ENCODE measurements at places on chromosomes 13 and 19. TPM values are rescaled to one million over a fixed set of nuclear protein-coding genes. Genes with fewer than 3 reads are reported as not detected.

DNA sequence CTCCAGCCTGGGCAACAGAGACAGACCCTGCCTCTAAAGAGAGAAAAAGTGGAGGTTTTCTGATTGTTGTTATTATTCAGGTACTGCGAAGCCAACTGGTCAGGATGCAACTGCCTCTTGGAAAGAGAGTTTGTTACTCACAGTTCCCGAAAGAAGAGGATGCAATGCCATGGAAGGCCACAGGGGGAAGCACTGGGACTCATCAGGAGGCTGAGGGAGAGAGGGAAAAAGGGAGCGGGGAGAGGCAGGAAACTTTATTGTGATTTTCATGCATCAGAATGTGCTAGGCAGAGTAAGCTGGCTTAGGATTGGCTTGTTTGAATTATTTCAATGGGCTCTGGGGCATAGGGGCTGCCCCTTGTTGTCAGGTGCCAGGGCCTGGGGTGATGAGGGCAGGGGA is 27.6 kb downstream of the MYO9B start:
- H3K36me3 ChIP-seq = peaks cover 5% of the 10 kb centered on the region
- no peak overlapping the region for H3K27ac ChIP-seq
- no peak for DNase-seq
- H3K27me3 ChIP-seq = no peaks in the 10 kb centered on the region
- no peaks in the 10 kb centered on the region for H3K4me1 ChIP-seq

Gene TNNI3
- total RNA-seq = 0.41 TPM

- H3K4me1 ChIP-seq = no peaks in the 10 kb centered on the region
- no peaks in the 10 kb centered on the region for H3K36me3 ChIP-seq
- H3K27ac ChIP-seq = no peak overlapping the region
- no peaks in the 10 kb centered on the region for H3K27me3 ChIP-seq
- H3K4me3 ChIP-seq = no peak overlapping the region
Measured at GRCh38 chr19:608155-609003, 18.7 kb downstream of the HCN2 start.

- no peaks in the 10 kb centered on the region for H3K4me1 ChIP-seq
- no peaks in the 10 kb centered on the region for H3K27me3 ChIP-seq
- peaks cover 2% of the 10 kb centered on the region for H3K36me3 ChIP-seq
Measured at GRCh38 chr13:110455941-110456340, 105.6 kb downstream of the RAB20 start.

DNA sequence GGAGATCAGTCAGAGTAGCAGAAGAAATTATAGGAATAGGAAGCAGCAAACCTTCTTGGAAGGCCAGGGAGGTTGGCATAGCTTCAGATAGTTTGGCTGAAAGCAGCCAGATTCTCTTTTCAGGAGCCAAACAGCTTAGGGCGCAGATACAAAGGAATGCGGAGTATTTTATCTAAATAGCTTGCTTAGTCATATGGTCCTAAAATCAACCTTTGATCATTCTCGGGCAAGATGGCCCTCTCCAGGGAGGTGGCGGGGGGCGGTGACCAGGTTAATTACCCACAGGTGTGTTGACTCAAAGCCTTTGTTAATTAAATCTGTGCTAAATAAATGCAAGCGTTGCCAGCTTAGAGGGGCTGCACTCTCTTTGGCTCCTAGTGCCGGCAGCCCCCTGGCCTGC is 12.5 kb upstream of the NCR1 start:
- H3K27ac ChIP-seq = no peak overlapping the region
- no peak overlapping the region for H3K4me3 ChIP-seq
- DNase-seq = no peak
- no peaks in the 10 kb centered on the region for H3K27me3 ChIP-seq
- H3K4me1 ChIP-seq = no peaks in the 10 kb centered on the region

DNA sequence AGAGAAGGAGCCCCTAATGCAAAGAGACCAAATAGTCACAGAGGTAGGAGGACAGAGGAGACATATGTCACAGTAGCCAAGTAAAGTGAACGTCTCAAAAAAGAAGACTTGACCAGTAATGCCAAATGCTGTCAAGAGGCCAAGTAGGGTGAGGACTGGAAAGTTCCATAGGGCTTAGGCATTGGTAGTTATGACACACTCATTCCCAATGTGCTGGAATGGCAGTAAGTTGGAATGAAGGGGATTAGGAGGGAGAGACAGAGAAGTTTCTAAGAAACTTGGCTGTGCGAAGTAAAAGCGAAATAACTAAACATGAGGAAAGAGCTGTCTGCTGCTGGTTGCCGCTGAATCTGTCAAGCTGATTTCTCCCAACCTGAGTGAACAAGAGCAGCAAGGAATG is 14.9 kb upstream of the FRY start:
- no peak overlapping the region for H3K27ac ChIP-seq
- no peak overlapping the region for H3K4me3 ChIP-seq
- H3K4me1 ChIP-seq = no peaks in the 10 kb centered on the region
- no peaks in the 10 kb centered on the region for H3K36me3 ChIP-seq

DNA sequence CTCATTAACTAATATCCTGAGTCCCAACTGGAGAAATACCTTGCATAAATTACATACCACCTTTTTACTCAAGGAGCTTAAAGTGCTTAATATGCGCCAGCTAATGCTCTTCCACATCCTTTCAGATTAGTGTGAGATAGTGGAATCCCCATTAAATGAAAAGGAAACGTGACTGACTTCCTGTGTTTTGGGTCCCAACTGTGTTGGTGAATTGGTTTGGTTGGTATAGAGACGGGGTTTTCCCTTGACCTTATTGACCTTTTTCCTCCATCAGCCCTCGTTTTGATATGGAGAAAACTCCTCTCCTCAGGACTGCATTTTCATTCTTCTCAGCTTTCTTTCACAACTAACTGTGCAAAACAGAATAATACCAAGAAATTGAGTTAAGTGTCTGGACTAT is 163.5 kb downstream of the PAN3 start:
- no peaks in the 10 kb centered on the region for H3K4me1 ChIP-seq
- H3K36me3 ChIP-seq = no peaks in the 10 kb centered on the region
- no peak overlapping the region for H3K4me3 ChIP-seq
- DNase-seq = no peak
- H3K27ac ChIP-seq = no peak overlapping the region

- no peak overlapping the region for H3K4me3 ChIP-seq
- no peaks in the 10 kb centered on the region for H3K4me1 ChIP-seq
- DNase-seq = no peak
- no peaks in the 10 kb centered on the region for H3K36me3 ChIP-seq
- no peak overlapping the region for H3K27ac ChIP-seq
Measured at GRCh38 chr13:59766236-59766635, 397.5 kb downstream of the DIAPH3 start.

Gene CFAP97D2
- total RNA-seq = not detected

Gene KXD1
- 69.9 TPM for total RNA-seq

DNA sequence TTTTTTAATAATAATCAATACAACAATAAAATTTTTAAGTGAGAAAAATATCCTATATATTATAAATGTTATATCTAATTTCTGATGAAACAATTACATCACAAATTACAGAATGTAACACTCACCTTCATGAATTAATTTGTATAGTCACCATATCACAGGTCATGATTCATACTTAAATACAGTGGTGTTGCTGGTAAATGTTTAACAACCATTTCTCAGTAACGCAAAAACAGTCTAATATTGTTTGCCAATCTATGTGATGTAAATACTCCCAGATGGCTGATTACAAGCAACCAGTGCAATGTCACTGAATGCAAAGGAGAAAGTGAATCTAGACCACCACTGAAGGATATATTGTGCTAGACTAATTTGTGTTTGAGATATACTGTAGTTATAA is 97.5 kb downstream of the DIAPH3 start:
- H3K4me1 ChIP-seq = no peaks in the 10 kb centered on the region
- H3K4me3 ChIP-seq = no peak overlapping the region
- DNase-seq = no peak
- H3K27me3 ChIP-seq = no peaks in the 10 kb centered on the region
- H3K36me3 ChIP-seq = no peaks in the 10 kb centered on the region

GRCh38 chr13:46478651-46479050 is 74.3 kb upstream of the LRCH1 start:
- H3K4me1 ChIP-seq = no peaks in the 10 kb centered on the region
- H3K4me3 ChIP-seq = no peak overlapping the region
- H3K36me3 ChIP-seq = no peaks in the 10 kb centered on the region
- no peak for DNase-seq
- no peak overlapping the region for H3K27ac ChIP-seq
- no peaks in the 10 kb centered on the region for H3K27me3 ChIP-seq

DNA sequence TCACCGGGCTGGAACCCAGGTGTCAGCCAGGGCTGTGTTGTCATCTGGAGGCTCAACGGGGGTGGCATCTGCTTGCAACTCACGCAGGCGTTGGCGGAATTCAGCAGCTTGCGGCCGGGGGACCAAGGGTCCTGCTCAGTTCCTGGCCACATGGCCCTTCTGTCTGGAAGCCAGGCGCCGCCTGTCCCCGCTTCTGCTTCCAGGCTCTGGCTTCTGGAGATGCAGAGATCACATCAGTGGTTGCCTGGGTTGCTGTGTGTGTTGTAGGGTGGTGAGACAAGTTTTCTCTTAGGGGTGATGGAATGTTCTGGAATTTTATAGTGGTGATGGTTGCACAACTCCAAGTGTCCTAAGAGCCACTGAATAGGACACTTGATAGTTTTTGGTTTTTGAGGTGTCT is 5.0 kb downstream of the ADAT3 start:
- H3K4me3 ChIP-seq = no peak overlapping the region
- H3K27ac ChIP-seq = no peak overlapping the region
- H3K27me3 ChIP-seq = no peaks in the 10 kb centered on the region
- no peak for DNase-seq

- no peaks in the 10 kb centered on the region for H3K4me1 ChIP-seq
- no peaks in the 10 kb centered on the region for H3K27me3 ChIP-seq
- H3K4me3 ChIP-seq = no peak overlapping the region
- DNase-seq = no peak
- no peak overlapping the region for H3K27ac ChIP-seq
Measured at GRCh38 chr19:7602935-7603497, 7.4 kb downstream of the CAMSAP3 start.

Gene CYP4F8
- not detected for total RNA-seq

Gene TINCR
- total RNA-seq = 0.94 TPM

GRCh38 chr13:112483299-112483698 is 104.7 kb downstream of the TUBGCP3 start:
- no peaks in the 10 kb centered on the region for H3K36me3 ChIP-seq
- no peak overlapping the region for H3K27ac ChIP-seq
- H3K4me1 ChIP-seq = no peaks in the 10 kb centered on the region

DNA sequence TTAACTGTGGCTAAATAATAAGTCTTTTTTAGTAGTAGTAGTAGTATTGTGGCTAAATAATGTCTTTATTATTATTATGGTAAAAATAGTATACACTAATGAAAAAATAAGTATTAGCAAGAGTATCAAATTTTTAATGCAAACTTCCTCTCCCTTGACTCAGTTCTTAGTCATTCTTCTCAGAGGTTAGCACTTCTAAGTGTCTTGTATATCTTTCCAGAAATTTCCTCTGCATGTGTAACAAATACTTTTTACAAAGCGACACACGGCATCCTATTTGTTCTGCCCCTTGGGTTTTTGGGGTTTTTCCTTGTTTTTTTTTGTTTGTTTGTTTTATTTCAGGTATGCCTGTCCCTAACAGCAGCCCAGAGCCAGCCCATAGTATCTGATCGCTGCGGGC is 20.9 kb downstream of the SIN3B start:
- DNase-seq = no peak
- H3K27me3 ChIP-seq = no peaks in the 10 kb centered on the region
- H3K36me3 ChIP-seq = peaks cover 44% of the 10 kb centered on the region

Gene C19orf18
- 0.85 TPM for total RNA-seq

- no peaks in the 10 kb centered on the region for H3K4me1 ChIP-seq
- H3K4me3 ChIP-seq = no peak overlapping the region
- H3K27me3 ChIP-seq = no peaks in the 10 kb centered on the region
- no peak overlapping the region for H3K27ac ChIP-seq
- no peaks in the 10 kb centered on the region for H3K36me3 ChIP-seq
Measured at GRCh38 chr13:35822666-35823065, 308.5 kb downstream of the DCLK1 start.

Gene OR7G2
- total RNA-seq = not detected

GRCh38 chr19:52335768-52336116 is 301 bp upstream of the ZNF610 start:
- no peaks in the 10 kb centered on the region for H3K27me3 ChIP-seq
- H3K4me3 ChIP-seq = peak overlapping the region; percentile 89
- no peak overlapping the region for H3K27ac ChIP-seq
- H3K36me3 ChIP-seq = no peaks in the 10 kb centered on the region
- no peak for DNase-seq

- no peaks in the 10 kb centered on the region for H3K36me3 ChIP-seq
- no peak overlapping the region for H3K4me3 ChIP-seq
- DNase-seq = no peak
- no peaks in the 10 kb centered on the region for H3K27me3 ChIP-seq
- H3K27ac ChIP-seq = no peak overlapping the region
Measured at GRCh38 chr19:50712833-50713232, 6.8 kb downstream of the SHANK1 start.

Gene ZSCAN4
- total RNA-seq = not detected

GRCh38 chr13:39665763-39666162 is 10.3 kb downstream of the COG6 start:
- no peaks in the 10 kb centered on the region for H3K4me1 ChIP-seq
- no peak overlapping the region for H3K4me3 ChIP-seq
- no peak for DNase-seq

DNA sequence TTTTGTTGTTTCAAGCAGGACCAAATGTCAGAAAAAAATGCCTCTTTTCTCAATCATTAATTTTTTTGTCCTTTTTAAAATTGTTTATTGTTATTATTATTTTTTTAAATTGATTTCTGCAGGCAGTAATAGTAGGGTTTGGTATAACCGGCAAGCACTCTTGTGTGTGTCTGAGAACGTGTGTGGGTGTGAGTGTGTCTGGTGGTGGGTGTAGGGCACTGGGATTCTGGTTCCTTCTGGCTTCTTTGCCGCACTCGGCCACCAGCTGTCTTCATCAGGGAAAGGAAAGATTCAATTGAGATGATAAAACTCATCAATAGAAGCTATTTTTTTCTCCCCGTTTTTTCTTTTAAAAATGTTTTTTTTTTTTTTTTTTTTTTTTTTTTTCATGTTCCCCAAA is 56.4 kb downstream of the IER2 start:
- DNase-seq = no peak
- H3K4me3 ChIP-seq = no peak overlapping the region
- no peak overlapping the region for H3K27ac ChIP-seq
- peaks cover 2% of the 10 kb centered on the region for H3K4me1 ChIP-seq
- no peaks in the 10 kb centered on the region for H3K27me3 ChIP-seq

DNA sequence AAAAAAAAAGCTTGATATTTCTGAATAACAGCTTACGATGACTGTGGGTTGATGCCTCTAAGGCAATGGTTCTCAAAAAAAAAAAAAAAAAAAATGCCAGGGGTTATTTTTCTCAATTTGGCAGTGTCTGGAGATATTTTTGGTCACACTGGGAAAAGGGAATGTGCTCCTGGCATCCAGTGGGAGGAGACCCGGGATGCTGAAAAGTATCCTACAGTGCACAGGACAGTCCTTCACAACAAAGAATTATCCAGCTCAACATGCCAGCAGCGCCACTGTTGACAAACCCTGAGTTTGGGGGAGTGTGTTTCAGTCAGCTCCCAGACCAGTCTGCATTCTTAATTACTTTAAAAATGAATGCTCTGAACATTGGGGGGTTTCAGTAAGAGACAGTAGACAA is 54.5 kb downstream of the FLT3 start:
- H3K4me3 ChIP-seq = no peak overlapping the region
- H3K27ac ChIP-seq = no peak overlapping the region
- H3K27me3 ChIP-seq = no peaks in the 10 kb centered on the region
- no peak for DNase-seq
- no peaks in the 10 kb centered on the region for H3K4me1 ChIP-seq

Data from kidney (tissue), 22 donors.